CD4-positive, alpha-beta T cell treated with Interleukin-4 for 1 hour (primary cell): ENCODE measurements at places on chromosomes 3 and 15.

GRCh38 chr3:156418428-156418827 lies 136.5 kb downstream of the SSR3 start:
- DNase-seq, result no peak

DNA sequence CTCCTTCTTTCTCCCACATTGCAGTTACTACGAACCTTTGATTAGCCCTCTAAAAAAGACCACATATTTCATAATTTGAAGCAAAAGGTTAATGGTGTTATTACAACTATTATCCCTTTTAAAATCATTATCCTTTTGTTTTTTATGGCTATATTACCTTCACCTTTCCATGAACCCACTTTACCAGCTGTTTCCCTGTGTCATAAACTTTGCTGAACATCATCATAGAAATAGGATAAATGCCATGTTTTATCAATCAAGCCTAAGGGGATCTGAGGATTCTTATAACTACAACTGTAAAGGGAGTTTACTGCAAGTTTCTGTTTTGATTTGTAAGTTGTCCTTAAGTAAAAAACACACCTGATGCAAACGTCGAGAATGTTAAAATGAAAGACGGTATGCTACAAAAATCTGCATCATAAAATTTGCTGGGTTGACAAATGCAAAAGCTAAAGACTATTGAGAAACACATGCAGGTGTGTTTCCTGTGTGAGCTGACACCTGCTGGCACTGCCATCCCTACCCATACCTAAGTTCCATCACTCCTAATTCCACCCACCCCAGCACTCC lies 39.1 kb upstream of the ARRDC4 start:
- no peak for DNase-seq

DNA sequence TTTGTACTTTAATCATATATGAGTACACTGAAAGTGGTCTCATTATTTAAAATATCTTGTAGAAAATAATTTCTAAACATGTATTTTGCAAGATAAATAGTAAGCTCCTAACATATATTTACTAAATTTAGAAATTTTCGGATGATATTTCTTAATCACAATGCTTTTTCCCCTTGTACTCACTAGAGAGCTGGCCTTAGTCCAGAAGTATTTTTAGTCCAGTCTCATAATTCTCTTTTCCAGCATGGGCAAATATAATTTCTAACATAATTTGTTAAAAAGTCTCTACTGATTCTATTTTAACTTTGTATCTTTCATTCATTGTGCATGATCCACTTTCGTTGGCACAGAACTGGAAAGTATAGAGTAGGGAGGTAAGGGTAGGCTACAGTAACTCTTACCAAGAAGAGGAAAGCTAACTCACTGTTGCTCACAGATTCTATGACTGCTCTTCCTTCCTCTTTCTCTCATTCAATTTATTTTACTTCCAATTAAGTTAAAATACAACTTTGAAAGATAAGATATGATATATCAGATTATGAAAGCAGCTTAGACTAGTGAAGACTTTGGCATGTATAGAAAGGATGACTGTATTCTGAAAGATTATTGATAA lies 39.3 kb downstream of the FGF7 start:
- no peak for DNase-seq

DNA sequence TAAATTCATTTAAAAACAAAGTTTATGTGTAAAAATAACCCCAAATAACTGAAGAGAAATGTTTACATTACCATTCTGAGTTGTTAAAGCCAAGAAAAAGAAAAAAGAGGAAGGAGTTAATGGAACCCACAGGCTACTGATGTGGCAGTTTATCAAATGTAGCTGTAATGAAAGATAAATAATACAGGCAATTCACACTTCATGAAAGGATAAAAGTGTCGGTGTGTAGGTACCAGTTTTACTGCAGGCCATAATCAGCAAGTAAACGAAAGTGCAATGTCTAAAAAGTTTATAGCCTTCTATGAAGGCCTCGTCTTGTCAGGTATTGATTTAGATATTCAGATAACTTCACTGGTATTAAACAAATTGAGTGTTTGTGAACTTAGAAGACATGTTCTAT lies 164.6 kb downstream of the DPH6 start:
- DNase-seq, result no peak

DNA sequence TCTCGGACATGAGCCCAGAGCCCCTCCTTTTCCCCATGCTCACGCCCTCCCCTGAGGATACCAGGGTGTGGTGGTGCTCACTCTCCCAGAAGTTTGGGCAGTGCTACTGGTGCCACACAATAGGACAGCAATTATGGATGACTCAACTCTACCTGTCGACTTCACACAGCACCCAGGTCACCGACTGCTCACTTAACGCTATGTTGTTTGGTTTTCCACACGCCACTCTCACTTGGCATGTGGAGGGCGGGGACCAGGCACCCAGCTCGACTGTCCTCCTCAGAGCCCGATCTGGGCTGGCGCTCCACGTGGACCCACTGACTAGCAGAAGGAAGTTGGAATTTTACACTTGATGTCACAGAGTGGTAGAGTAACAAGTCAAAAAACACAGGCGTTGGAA lies 30.9 kb downstream of the STIMATE start:
- DNase-seq, result no peak

DNA sequence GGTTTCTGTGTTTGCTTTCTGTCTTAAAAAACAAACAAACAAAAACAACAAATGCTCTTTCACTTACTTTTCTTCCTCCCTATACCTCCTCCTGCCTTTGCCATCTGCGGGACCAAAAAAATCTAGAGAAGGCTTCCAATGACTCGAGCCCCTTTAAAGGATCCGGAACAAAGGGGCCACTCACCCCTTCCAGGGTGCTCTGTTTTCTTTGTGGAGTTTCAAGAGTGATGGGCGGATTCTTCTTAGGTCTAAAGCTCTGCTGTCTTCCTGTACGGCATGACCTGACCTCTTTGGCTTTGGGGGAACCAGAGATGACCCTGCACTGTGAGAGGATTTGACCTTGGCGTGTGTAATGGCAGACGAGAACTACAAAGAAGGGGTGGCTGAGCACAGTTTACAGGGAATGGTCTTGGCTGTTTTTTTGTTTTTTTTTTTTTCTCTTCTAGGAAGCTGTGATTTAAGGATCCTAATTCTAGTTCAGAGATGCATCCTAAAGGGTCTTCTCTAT lies 2.2 kb upstream of the MUC20 start:
- no peak for DNase-seq
